ENCODE measurements at places on chromosomes 4 and X. TPM values are rescaled to one million over a fixed set of nuclear protein-coding genes. Genes with fewer than 3 reads are reported as not detected.

The OCIAD1 gene
- 54.6 TPM for total RNA-seq

GRCh38 chrX:107562482-107562881 is 65.8 kb upstream of the PRPS1 start:
- H3K4me1 ChIP-seq = peaks cover 16% of the 10 kb centered on the region
- H3K27ac ChIP-seq = no peak overlapping the region
- peak; percentile 55 for DNase-seq
- H3K36me3 ChIP-seq = no peaks in the 10 kb centered on the region
- H3K4me3 ChIP-seq = no peak overlapping the region

DNA sequence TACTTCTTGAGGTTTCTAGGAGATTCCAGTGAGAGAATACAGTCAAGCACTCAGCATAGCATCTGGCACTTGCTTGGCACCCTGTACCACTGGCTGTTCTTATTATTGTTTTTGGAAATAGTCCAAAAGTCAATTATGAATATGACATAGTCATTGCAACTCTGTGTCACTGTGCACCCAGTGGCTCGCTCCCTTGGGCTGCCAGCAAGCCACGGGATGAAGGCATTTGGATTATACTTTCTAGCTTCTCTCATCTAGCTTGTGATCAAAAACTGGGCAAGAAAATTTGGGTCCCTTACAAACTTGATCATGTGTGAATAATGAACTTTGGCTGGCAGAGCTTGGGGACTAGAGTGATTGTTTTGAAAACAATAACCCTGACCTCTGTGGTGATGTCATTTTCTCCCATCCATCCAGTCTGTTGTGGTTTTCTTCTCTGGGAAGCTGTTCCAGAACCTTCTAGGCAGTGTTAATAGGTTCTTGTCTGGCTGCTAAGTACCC is 32.7 kb upstream of the LIMCH1 start:
- DNase-seq = no peak
- H3K27me3 ChIP-seq = no peaks in the 10 kb centered on the region
- peaks cover 16% of the 10 kb centered on the region for H3K4me1 ChIP-seq
- H3K36me3 ChIP-seq = no peaks in the 10 kb centered on the region
- H3K27ac ChIP-seq = no peak overlapping the region

The COL25A1 gene
- total RNA-seq = 0.16 TPM

DNA sequence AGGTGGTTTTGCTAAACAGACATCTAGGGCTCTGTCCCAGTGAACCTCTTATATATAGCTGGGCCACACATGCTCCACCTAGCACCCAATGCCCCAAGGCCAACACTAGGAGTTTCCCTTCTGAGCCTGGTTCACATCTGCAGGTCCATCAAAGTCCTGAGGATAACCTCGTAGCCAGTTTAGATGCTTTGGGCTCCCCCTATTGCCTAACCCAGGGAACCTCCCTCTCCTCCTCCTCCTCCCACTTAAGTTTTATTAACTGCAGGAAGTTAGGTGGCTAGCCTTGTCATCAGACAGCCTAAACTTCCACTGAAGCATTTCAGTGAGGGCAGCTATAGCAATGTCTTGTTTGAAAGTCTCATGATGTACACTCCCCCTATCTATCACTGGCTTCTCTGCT is 88.0 kb downstream of the GUCY2F start:
- no peak overlapping the region for H3K27ac ChIP-seq
- H3K27me3 ChIP-seq = no peaks in the 10 kb centered on the region
- no peaks in the 10 kb centered on the region for H3K36me3 ChIP-seq
- no peak overlapping the region for H3K4me3 ChIP-seq
- no peak for DNase-seq

DNA sequence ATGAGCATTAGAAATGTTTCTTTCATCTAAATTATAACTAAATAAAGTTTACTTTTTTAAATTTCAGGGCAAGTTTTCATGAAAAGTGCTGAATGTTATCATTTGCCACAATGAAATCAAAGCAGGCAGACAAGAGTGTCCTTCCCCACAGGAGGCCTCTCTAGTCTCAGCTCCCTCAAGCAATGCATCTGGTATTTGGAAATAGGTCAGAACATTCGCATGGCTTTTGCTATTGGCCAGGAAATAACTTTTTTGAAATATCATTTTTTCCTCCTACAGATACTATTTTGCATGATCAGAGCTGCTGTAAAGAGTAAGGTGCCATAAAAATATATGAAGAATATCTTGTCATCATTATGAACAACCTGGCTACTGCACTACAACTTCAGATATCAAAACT is 41.1 kb downstream of the MAD2L1 start:
- H3K4me1 ChIP-seq = no peaks in the 10 kb centered on the region
- DNase-seq = no peak
- no peaks in the 10 kb centered on the region for H3K27me3 ChIP-seq
- no peak overlapping the region for H3K27ac ChIP-seq
- no peaks in the 10 kb centered on the region for H3K36me3 ChIP-seq

DNA sequence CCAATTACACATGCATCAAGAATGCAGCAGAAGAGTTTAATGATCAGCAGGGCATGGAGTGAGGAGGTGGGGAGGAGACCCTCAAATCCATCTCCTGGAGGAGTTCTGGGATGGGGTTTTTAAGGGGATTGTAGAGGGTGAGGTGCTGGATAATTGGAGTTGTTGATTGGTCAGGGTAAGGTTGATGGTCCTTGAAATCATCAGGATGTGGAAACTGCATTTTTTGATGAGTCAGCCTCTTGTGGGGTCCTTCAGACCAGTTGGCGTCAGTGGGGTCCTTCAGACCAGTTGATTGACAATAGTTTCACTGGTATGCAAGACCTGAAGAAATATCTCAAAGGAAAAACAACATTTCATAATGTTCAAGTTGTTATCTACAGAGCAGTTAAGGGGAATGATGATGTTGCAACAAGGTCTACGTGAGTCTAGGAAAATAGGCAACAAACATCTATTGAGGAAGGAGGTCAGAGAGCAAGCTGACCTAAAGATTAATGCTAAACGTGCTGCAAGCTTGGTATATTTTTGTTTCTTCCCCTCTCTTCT is 88.3 kb downstream of the NRK start:
- DNase-seq = no peak
- no peak overlapping the region for H3K27ac ChIP-seq
- H3K4me1 ChIP-seq = no peaks in the 10 kb centered on the region
- H3K27me3 ChIP-seq = no peaks in the 10 kb centered on the region
- H3K4me3 ChIP-seq = no peak overlapping the region

The SRPX2 gene
- 33.9 TPM for total RNA-seq

The SFRP2 gene
- not detected for total RNA-seq

DNA sequence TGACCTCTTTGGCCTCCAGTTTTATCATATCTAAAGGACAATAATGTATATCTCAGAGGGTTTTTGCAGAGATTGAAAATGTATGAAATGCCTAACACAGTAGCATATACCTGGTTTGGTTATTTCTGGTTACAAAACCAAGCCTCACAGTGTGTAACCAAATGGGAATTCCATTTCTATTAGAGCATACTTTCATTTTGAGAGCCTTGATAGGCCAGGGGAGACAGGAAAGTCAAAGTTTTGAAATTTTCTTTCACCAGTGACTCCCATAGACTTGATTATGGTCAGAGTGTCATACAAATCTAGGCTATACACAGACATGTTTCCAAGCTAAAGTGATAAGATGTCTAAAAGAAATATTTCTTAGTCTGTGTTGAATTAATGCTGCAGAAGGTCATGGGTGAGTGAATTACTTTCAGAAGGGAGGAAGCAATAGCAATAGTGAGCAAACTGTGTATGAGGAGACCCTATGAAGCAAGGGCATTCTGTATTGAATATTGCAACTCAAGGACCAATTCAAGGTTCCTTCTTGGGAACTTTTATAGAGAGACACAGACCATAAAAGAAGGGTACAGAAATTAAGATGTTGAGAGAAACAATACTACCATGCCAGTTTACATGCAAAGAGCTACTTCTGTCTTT is 151.1 kb downstream of the PDE5A start:
- no peaks in the 10 kb centered on the region for H3K27me3 ChIP-seq
- no peak overlapping the region for H3K4me3 ChIP-seq
- H3K27ac ChIP-seq = no peak overlapping the region
- peaks cover 38% of the 10 kb centered on the region for H3K36me3 ChIP-seq

DNA sequence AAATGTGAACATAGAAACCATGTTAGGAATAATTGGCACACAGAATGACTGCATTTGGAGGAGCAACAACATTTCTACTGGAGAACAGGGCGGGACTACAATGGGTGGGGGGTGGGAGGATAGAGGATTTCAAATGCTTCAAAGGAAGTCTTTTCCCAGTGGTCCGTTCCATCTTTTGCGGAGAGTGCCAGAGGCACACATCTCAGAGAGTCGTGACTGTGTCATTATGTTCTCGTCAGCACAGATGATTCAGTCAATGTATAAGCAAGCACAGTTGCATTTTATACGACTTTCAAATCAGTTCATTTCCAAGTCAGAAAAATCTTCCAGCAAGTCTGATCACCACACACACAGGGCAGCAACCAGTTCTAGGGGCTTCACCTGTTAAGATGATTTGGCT is 22.7 kb upstream of the GPR50 start:
- no peak overlapping the region for H3K4me3 ChIP-seq
- no peaks in the 10 kb centered on the region for H3K27me3 ChIP-seq
- no peak for DNase-seq

The SPANXN4 gene
- total RNA-seq = not detected

The CCDC110 gene
- 0.71 TPM for total RNA-seq

The FAT4 gene
- total RNA-seq = 37.1 TPM

- peaks cover 30% of the 10 kb centered on the region for H3K4me1 ChIP-seq
- peak overlapping the region; percentile 62 for H3K27ac ChIP-seq
- H3K27me3 ChIP-seq = no peaks in the 10 kb centered on the region
- no peaks in the 10 kb centered on the region for H3K36me3 ChIP-seq
- no peak for DNase-seq
- H3K4me3 ChIP-seq = no peak overlapping the region
Measured at GRCh38 chr4:100288161-100288560, 97.9 kb upstream of the DDIT4L start.

- H3K27me3 ChIP-seq = 0 out of 2 replicates have a peak, but pooled peaks cover 2% of the 10 kb centered on the region
- no peak for DNase-seq
- H3K4me1 ChIP-seq = no peaks in the 10 kb centered on the region
- H3K4me3 ChIP-seq = no peak overlapping the region
Measured at GRCh38 chr4:186204103-186204559, 12.8 kb downstream of the CYP4V2 start.

DNA sequence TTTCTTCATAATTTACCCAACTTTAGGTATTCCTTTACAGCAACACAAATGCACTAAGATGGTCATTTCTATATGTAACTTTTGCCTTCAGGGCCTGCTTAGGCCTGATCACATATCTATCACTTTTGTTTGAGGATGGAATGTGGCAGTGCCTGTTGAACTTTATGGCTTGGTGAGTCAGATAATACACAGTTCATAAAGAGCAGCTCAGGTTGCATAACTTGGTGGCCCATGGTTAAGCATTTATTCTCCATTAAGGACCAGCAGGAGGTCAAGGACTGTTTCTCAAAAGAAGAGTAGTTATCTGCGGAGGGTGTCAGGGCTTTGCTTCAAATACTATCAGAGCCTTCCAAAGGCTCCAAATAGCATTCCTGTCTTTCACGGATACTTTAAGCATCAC is 124.1 kb upstream of the PDHA2 start:
- no peak overlapping the region for H3K4me3 ChIP-seq
- no peak for DNase-seq
- no peak overlapping the region for H3K27ac ChIP-seq
- no peaks in the 10 kb centered on the region for H3K36me3 ChIP-seq
- no peaks in the 10 kb centered on the region for H3K4me1 ChIP-seq

- H3K27me3 ChIP-seq = no peaks in the 10 kb centered on the region
- H3K4me3 ChIP-seq = no peak overlapping the region
- H3K27ac ChIP-seq = no peak overlapping the region
- H3K36me3 ChIP-seq = no peaks in the 10 kb centered on the region
Measured at GRCh38 chr4:72312032-72312650, 256.9 kb downstream of the ADAMTS3 start.

The CSN1S1 gene
- not detected for total RNA-seq

DNA sequence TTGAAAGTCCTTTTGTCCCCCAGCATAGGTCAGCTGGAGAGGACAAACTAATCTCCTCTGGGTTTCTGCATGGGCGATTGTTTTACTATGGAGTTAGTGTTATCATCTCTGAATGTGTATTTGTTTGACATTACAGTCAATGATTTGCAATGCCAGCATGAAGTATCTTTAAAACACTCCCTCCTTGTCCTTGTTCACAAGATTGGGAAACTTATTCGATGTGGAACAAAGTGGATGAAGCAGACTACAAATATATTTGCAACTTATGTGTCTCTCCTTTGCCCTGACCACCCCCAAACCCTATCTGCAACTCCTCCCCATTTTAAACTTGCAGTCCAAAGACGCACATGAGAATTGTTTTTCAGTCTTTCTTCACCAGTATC is 1.5 kb upstream of the PITX2 start:
- H3K27me3 ChIP-seq = no peaks in the 10 kb centered on the region
- H3K4me1 ChIP-seq = peaks cover 9% of the 10 kb centered on the region
- H3K27ac ChIP-seq = no peak overlapping the region
- peaks cover 41% of the 10 kb centered on the region for H3K36me3 ChIP-seq
- no peak for DNase-seq

The HAND2 gene
- not detected for total RNA-seq

DNA sequence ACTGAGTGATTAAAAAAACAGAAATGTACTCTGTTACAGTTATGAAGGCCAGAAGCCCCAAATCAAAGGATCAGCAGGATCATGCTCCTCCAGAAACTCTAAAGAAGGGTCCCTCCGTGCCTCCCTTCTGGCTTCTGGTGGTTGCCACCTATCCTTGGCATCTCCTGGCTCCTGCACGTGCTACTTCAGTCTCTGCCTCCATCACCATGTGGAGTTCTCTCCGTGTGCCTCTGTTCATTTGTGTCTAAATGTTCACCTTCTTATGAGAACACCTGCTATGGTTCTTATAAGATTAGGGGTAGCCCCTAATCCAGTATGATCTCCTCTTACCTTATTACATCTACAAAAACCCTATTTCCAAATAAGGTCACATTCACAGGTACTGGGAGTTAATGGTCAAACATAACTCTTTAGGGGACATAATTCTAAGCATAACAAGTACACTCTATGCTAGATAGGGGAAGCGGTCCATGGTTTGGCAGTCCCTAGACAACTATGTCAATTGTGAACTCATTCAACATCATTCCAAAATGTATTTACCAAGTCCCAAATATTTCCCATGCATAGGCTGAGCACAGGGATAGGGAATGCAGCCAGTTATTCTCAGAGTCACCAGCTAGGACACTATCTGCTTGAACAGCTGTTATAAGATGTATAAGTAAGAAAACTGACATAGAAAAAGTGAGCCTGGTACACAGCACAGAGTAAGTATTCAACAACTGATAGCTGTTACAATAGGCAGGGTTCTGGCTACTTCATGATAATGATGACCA is 295.5 kb upstream of the BOD1L1 start:
- no peaks in the 10 kb centered on the region for H3K36me3 ChIP-seq
- H3K4me3 ChIP-seq = no peak overlapping the region
- H3K27me3 ChIP-seq = no peaks in the 10 kb centered on the region
- no peak overlapping the region for H3K27ac ChIP-seq
- peaks cover 39% of the 10 kb centered on the region for H3K4me1 ChIP-seq
- no peak for DNase-seq

- no peaks in the 10 kb centered on the region for H3K4me1 ChIP-seq
- H3K4me3 ChIP-seq = no peak overlapping the region
- H3K27me3 ChIP-seq = no peaks in the 10 kb centered on the region
- no peaks in the 10 kb centered on the region for H3K36me3 ChIP-seq
- DNase-seq = no peak
Measured at GRCh38 chr4:85430697-85431096, 44.3 kb upstream of the ARHGAP24 start.

Data from SJSA1 (cell line).